Activated naive CD8-positive, alpha-beta T cell treated with anti-CD3 and anti-CD28 coated beads, Interleukin-2, amount 10 ng/mL, durations not matched to agents 7 days and 5 days (primary cell): ENCODE measurements at places on chromosomes 1 and 21. TPM values are rescaled to one million over a fixed set of nuclear protein-coding genes. Genes with fewer than 3 reads are reported as not detected.

LRRC39 gene
- total RNA-seq, result 0.96 TPM

HSD3B1 gene
- not detected for total RNA-seq

CD101 gene
- 0.08 TPM for total RNA-seq

- no peak for DNase-seq
Observed at GRCh38 chr1:23389837-23390321, 20.2 kb upstream of the ZNF436 start.

GRCh38 chr1:21774835-21775549 lies 8.0 kb downstream of the USP48 start:
- no peak for DNase-seq
